ENCODE measurements at places on chromosomes 7 and 10. TPM values are rescaled to one million over a fixed set of nuclear protein-coding genes. Genes with fewer than 3 reads are reported as not detected.

DNA sequence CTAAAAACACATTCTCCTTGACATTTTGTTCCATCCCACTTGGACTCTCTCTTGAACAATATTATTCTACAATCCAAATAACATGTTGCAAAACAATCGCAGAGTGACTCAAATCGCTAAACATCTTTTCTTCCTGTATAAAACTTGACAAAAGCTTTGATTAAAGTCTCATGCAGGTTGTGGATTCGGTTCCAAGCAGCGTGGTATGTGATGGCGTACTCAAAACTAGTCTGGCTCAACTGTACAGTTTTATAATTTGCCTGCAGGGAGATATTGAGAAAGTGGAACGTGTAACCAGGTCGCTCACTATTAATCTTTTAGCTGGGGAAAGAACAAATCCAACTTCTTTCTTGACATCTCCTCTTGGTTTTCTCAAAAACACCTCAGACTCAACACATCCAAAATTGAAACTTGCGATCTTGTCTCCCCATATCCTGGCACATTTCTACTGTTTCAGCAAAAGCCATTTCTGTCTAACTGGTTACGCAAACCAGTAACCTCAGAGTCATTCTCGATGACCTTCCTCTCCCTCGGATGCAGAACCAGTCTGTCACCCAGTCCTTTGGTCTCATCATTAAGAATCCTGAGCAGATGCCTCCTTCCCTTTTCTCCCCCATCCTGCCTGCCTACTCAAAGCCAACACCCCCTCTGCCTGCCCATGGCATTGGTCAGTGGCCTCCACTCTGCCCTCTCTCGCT is 100.1 kb downstream of the CACNB2 start:
- DNase-seq, result no peak

Gene NUTM2E
- not detected for total RNA-seq

GRCh38 chr10:87578842-87579401 is 74.2 kb downstream of the MINPP1 start:
- peak; percentile 72 for DNase-seq

Gene ERVW-1
- not detected for total RNA-seq
